ENCODE measurements at places on chromosomes 16 and 17.

- no peak for DNase-seq
Measured at GRCh38 chr16:56630134-56630533, 2.3 kb upstream of the MT1M start.

DNA sequence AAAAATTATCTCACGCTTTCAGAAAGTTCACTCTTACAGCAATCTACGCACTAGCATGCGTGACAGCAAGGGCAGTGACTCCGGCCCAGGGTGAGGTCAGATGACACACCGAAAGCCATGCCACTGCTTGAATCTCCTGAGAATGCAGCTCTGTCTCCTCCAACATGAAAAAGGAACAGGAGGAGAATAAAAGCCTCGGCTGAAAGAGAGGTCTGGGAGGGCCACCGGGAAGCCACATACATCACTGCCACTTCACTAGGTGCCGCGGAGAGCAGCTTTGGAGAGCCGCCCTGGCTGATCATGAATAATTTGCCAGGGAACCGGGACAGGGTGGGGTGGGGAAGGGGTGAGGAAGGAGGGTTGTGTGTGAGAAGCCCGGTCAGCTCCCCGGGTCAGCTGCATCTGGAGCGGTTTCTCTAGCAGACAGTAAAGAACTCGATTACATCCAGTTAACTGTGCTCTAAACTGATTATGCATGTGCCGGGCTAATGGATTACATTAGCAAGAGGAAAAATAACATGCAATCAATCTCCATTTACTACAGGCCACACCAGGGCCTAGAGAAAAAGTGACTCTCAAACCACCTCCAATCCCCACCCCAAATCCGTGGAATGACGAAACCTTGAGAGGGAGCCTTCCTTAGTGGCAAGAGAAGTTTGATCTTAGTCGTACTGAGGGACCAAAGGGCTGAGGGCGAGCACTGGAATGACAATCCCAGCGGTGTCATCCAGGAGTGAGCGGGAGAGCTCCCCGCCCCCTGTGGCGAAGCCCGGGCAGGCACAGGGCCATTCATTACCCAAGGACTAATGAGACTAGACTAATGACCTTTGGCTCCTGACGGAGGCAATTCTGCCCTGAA lies 100.3 kb downstream of the ZFHX3 start:
- no peak for DNase-seq

- DNase-seq = no peak
Measured at GRCh38 chr16:31400191-31400590, 7.1 kb downstream of the ITGAD start.

DNA sequence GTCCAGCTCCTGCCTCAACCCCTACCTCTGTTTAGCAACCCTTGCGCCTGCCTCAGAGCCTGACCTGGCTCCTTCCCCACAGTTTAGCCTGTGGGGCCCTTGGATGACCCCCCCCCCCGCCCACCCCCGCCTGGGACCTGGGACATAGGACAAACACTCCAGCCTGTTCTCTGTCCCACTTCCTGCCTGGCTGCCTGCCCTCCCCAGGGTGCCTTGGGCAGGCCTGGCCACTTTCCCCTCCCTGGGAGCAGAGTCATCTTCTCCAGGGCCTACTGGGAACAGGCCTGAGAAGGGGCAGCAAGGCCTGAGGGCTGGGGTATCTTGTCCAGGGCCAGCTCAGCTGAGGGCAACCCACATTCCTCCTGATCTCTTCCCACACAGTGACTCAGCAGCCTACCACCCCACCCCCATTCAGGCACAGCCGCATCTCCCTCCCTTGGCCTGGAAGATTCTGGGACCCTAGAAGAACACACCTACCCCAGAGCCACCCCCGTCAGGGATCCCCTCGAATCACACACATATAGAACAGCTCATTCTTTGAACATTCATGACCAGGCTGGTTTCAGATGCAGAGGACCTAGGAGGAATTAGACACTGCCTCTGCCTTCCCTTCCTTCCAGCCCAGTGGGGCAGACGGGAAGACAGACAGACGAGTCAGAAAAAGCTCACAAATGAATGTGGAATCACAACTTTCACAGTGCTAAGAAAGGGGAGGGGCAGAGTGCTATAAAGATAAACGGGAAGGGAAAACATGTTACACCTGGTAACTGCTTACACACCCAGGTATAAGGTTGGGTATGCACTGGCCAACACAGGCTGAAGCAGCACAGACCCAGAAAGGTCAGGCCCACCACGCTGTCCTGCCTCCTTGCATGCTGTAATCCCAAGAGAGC lies 6.0 kb downstream of the FHOD1 start:
- no peak for DNase-seq

DNA sequence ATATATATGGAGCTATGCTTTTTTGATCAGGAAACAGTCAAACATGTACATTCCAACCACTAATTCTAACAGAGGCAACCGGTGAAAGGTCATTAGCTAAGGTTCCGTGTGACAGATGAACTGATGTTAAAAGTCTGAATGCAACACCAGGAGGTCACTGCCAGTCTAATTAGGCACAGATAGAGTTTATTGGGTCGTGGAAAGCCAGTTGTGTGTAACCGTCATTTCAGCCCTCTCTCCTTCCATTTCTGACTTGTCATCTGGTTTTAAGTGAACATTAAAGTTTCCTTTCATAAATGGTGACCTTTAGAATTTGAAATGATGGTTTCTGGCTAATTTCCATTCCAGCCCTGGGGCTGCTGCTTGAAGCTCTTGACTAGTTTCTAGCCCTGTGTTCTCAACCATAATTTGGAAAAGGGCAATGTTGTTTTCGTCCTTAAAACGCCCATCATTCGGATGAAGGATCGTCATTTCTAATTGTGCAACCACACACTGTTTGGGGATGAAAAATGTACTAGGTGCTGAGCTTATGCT lies 23.9 kb downstream of the CACNG3 start:
- no peak for DNase-seq

- no peak for DNase-seq
Measured at GRCh38 chr17:8948462-8948861, 17.0 kb downstream of the PIK3R5 start.

GRCh38 chr17:72382971-72383722 lies 262.3 kb downstream of the SOX9 start:
- DNase-seq = no peak

- no peak for DNase-seq
Measured at GRCh38 chr17:48299760-48300159, 130.3 kb downstream of the SKAP1 start.

DNA sequence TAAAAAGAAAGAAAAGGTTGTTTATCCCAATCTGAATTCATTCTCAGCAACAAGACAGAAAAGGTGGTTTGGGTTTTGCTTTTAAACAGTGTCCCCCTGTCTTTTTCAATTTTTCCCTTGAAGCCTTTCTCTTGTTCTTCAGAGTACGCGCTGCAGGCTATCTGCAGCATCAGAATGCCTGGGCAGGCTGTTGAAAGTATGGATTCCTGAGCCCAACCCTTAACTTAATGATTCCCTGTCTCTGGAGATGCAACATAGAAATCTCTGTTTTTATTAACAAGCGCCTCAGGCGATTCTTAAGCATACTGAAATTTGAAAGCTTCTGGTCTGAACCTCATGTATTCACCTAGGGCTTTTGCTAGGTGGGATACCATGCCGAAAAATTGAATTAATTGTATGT lies 32.1 kb downstream of the DGKE start:
- DNase-seq = no peak

- no peak for DNase-seq
Measured at GRCh38 chr17:75473246-75473645, 16.8 kb downstream of the TMEM94 start.

- DNase-seq = no peak
Measured at GRCh38 chr17:4154201-4154600, 11.2 kb downstream of the CYB5D2 start.

- DNase-seq = peak; percentile 16
Measured at GRCh38 chr17:81703747-81704654, 834 bp downstream of the MRPL12 start.

DNA sequence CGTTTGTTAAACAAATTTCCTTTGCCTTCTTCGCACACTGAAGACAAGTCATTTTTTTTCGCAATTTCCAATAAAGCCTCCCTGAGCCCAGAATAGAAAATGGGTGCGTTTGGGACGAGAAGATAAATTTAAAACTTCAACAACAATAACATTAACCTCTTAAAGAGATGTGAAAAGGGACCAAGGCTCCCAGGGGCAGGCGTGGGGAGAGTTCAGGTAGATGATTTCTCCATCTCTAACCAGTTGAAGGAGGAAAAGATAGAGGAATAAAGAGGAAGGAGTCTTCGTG lies 1.3 kb upstream of the HOXB4 start:
- DNase-seq = no peak

DNA sequence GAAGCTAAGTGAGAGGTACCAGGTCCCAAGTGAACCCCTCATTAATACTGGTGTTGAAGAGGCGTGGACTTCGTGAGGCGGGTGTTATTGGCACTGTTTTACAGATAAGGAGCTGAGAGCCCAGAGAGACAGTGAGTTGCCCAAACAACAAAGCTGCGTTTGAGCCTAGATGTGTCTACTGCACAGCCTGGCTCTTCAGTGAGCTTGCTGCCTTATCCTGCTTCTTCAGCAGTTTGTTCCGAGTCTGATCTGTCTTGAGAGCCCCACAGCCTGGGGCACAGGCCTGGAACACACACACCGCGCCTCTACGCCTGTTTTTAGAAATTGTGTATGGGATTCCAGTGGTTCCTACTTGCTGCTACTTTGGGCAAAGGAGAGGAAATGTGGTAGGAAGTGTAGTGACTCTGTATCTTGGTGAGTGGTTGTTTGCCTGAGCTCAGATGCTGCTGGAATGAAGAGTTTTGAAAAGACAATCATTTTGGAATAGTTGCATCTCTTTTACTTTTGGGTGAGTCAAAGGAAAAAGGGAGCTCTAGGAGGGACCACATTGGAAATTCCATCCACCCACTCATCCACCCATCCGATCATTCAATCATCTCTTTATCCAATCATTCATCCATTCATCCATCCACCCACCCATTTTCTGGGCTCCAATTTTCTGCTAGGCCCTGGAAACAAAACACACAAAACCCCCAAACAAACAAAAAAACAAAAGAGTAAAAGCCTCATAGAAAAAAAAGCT lies 22.3 kb upstream of the PLCG2 start:
- DNase-seq = no peak

GRCh38 chr16:69035375-69035774 lies 70.1 kb upstream of the HAS3 start:
- DNase-seq = no peak

- no peak for DNase-seq
Measured at GRCh38 chr16:8925455-8925854, 38.3 kb downstream of the USP7 start.

- DNase-seq = no peak
Measured at GRCh38 chr16:21265104-21265837, 12.8 kb downstream of the CRYM start.

GRCh38 chr17:78973792-78974520 lies 5.8 kb downstream of the LGALS3BP start:
- no peak for DNase-seq

DNA sequence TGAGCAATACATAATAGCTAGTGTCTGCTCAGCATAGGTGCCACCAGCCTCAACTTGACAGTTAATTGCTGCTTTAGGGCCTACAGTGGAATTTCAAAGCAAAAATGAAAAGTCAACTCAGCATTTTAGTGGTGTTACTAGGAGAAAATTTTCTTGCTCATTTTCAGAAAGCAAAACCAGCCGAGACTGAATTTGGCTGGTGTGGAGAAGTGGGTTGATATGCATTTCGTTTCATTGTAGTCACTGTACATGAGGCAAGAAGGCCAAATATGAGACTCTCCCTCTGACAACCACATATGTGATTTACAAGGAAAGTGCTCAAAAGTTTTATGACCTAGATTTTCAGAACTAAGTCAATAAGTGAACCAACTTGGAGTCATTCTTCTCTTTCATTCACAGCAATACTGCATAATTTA lies 54.0 kb downstream of the DUSP14 start:
- no peak for DNase-seq

DNA sequence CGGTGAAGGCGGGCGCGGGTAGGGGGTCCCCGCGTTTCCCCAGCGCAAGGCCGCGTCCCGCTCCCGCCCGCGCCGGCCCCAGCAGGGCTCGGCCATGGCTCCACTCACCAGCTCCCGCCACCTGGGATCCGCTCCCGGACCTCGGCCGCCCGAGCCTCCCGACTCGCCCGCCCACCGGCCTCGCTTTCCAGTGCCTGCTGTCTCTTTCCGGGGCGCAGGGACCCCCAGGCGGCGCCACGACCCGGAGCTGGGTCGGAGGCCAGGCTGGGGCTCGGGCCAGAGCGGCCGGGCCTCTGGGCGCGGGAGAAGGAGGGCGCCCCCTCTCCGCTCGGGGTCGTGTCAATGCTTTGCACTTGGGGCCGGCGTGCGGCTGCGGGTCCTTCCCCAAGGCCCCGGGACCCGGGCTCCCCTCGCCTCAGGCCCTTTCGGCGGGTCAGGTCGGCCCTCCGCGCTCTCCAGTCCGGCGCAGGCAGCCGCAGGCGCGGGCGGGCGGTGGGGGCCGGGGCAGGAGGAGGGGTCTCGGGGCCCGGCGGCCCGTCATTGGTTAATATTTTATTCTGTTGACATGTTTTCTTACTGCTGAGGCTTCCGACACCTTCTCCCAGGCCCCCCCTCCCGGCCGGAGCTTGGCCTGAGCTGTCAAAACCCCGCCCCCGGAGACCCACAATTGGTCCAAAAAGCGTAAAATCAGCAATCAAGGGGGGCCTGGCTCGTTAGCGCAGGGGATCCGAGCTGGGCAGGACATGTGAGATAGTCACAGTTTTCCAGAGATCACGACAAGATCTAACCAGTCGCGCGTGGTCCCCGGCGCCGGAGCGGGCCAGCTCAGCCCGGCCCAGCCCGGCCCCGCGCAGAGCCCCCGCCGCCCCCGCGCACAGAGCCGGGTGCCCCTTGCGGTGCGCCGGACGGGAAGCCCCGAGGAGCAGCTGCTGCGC lies at the start of gene TBX2:
Gene TBX2 (plus strand): TSS at position 713 of the 935 bp plus-strand sequence. CDS start 334 bp downstream, outside the sequence.
- no peak for DNase-seq

DNA sequence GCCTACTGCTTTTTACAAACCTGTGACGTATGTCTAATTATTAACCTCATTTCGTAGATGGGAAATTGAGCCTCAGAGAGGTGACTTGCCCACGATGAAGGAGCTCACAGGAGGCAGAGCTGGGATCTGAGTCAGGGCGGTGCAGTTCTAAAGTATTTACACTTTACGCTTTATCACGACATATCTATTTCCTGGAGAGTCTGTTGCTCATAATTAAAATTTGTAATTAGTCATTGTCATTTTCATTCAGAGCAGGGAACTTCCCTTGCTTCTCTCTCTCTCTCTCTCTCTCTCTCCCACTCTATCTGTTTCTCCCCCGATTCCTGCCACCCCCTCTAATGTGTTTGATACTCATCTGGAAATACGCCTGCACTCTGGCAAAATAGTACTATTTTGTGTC lies 5.9 kb downstream of the SLC5A11 start:
- no peak for DNase-seq

GRCh38 chr16:24010440-24011089 lies 174.8 kb downstream of the PRKCB start:
- DNase-seq = peak; percentile 63

DNA sequence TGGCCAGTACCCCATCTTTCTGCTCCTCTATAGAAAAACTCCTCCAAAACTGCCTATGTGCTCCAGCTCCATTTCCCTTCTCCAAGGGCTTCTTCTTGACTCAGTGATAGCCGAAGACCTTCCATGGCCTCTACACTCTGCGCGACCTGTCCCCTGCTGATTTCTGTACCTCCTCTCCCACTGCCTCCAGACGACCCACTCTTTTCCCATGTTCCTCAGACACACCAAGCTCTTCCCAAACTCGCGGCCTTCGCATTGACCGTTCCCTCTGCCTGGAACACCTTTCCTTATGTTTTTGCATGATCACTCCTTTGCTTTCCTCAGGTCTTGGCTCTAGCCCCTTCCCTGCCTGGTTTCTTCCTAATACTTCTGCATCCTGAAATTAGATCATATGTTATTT lies 255.6 kb upstream of the SDK2 start:
- DNase-seq = no peak

GRCh38 chr16:11743308-11744074 lies 834 bp upstream of the TXNDC11 start:
- DNase-seq = peak; percentile 16

All from activated T-helper 1 cell treated with anti-CD3 and anti-CD28 coated beads, Interleukin-12 subunit alpha, Interleukin-12 subunit beta, Interleukin-2, Interleukin-4 antibody, amounts not matched to agents 30 ng/mL and 10 ng/mL and 1 ng/mL, durations not matched to agents 14 hours and 24 hours and 36 hours (primary cell).